H4 (cell line): ENCODE measurements at places on chromosomes 16 and 17.

DNA sequence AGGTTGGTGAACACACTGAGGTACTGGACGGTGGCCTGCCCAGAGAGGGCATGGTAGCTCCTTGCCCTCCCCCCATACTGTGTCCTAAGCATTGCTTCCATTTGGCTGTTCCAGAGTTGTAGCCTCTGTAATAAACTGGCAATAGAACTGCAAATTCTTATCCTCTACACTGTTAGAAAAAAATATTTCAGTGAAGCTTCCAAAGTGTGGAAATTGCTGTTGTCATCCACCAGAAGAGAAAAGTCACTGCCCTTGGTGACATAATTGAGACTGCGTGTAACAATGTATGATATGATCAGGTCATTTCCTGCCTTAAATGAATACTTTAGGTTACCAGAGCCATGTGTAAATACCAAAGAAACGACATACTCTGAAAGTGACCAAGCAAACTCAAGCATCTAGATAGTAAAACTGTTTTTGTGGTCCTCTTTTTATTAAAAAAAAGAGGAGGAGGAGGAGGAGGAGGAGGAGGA, 65.9 kb downstream of the CEP95 start:
- peak; percentile 84 for DNase-seq

- DNase-seq, result no peak
Measured at GRCh38 chr17:40515491-40516041, 14.1 kb upstream of the TNS4 start.

DNA sequence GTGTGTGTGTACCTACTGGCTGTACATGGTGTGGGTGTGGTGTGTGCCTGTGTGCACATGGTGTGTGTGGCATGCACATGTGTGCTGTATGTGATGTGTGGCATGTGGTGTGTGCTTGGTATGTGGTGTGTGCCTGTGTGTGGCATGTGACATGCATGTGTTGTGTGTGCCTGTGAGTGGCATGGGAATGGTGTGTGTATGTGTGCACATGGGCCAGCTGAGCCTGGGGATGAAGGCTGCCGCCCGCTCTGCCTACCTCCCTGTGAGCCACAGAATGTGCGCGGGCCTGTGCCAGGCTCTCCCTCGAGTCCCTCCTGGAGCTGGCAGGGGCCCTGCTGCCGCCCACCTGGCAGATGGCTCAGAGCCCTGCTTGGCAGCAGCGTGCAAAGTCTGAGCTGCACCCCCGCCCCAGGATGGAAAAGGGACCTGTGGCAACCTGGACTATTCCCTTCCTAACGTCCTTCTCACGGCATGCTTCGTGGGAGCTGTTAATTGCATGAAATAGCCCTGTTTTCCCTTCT, 9.3 kb downstream of the PRSS27 start:
- DNase-seq, result no peak

GRCh38 chr16:4624827-4625559, 367 bp downstream of the MGRN1 start:
- no peak for DNase-seq

- DNase-seq, result no peak
Measured at GRCh38 chr17:30200106-30200505, 35.4 kb downstream of the SLC6A4 start.

GRCh38 chr17:50533185-50533584, 650 bp downstream of the EPN3 start:
- no peak for DNase-seq

- DNase-seq, result no peak
Measured at GRCh38 chr17:45289301-45290268, 27.2 kb downstream of the MAP3K14 start.

DNA sequence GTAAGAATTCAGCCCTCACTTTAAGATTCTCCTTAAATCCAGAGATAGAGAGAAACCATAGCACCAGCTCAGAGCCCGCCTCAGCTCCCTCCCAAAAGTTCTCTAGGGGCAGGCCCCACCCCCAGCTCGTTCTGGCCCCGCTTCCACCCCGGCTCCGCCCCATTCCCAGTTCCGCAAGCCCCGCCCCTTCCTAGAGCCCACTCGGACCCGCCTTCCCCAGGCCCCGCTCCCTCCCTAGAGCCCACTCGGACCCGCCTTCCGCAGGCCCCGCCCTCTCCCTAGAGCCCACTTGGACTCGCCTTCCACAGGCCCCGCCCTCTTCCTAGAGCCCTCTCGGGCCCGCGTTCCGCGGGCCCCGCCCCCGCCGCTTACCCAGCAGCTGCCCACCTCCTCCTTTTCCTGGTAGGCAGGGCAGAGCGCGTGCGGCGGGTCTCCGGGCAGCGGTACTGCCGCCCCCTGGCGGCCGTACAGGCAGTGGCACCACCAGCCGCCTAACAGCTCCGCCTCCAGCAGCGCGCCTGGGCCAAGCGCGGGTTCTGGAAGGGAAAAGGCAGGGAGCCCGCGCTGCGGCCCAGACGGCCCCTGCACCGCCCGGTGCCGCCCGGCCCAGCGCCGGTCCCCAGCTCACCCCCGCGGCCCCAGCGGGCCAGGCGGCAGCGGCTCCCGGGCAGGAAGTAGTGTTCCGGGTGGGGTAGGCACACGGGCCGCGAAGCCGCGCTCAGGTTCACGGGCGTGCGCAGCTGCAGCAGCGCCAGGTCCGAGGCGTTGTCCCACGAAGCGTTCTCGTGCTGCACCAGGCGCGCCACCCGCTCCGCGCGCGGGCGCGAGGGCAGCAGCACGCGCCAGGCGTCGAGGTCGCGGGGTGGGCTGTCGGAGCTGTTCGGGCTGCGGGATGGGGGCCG, 6.8 kb upstream of the PRSS8 start:
- peak; percentile 95 for DNase-seq

- no peak for DNase-seq
Measured at GRCh38 chr17:81825841-81826466, 7.1 kb downstream of the MCRIP1 start.

DNA sequence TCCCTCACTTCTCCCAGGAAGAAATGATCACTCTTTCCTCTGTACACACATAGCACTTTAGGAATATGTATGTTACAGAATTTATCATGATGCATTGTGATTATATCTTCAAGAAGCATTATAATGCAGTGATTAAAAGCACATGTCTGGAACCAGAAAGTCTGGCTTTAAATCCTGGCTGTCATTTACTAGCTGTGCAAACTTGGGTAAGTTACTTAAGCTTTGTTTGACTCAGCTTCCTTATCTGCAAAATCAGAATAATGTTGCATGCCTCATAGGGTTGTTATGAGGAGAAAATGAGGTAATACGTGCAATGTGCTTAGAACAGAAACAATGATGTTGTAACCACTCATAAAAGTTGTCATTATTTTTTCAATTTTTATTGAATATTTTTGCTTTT, 156.3 kb upstream of the ZKSCAN2 start:
- no peak for DNase-seq

DNA sequence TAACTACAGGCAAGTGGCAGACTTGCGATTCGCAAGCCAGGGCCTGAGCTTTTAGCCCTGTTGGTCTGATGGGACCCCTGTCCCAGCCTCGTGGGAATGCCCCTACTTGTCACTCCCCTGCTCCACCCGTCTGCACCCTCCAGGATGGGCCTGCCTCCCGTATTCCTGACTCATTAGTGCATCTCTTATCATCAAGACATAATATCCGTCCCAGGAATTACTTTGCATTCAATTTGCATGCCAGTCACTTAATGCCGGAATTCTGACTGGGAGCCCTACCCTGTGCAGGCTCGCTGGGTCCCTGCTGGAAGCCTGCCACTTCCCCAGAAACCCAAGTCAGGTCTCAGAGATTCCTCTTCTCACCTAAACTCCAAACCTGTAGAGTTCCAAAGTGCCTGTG, 3.3 kb downstream of the PRSS53 start:
- DNase-seq, result no peak

DNA sequence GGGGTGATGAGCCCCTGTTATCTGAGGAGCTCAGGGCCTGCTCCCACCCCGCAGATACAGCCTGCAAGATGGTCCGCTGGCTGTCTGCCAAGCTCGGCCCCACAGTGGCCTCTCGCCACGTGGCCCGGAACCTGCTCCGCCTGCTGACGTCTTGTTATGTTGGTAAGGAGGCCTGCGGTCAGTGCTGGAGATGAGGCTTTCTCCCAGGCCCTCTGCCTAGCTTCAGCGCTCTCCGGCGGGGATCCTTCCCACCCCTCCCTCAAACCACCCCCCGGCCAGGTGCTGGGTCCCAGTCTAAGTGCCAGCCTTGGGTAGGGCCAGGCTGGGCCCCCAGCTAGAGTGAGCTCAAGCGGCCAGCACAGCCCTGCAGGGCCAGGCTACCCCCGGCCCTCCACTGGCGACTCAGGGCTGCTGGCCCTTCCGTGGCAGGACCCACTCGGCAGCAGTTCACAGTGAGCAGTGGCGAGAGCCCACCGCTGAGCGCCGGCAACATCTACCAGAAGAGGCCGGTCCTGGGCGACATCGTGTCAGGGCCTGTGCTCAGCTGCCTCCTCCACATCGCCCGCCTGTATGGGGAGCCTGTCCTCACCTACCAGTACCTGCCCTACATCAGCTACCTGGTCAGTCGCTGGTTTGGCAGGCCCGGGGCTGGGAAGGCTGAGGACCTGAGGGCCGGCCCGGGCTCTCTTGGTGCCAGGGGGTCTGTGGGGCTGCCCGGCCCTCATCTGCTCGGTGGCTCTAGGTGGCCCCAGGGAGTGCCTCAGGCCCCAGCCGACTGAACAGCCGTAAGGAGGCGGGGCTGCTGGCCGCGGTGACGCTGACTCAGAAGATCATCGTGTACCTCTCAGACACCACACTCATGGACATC, 6.1 kb downstream of the WDR81 start:
- peak; percentile 50 for DNase-seq

- DNase-seq, result no peak
Measured at GRCh38 chr17:17749921-17750320, 68.7 kb downstream of the RAI1 start.

- no peak for DNase-seq
Measured at GRCh38 chr16:67000384-67001351, 12.3 kb downstream of the CES4A start.

DNA sequence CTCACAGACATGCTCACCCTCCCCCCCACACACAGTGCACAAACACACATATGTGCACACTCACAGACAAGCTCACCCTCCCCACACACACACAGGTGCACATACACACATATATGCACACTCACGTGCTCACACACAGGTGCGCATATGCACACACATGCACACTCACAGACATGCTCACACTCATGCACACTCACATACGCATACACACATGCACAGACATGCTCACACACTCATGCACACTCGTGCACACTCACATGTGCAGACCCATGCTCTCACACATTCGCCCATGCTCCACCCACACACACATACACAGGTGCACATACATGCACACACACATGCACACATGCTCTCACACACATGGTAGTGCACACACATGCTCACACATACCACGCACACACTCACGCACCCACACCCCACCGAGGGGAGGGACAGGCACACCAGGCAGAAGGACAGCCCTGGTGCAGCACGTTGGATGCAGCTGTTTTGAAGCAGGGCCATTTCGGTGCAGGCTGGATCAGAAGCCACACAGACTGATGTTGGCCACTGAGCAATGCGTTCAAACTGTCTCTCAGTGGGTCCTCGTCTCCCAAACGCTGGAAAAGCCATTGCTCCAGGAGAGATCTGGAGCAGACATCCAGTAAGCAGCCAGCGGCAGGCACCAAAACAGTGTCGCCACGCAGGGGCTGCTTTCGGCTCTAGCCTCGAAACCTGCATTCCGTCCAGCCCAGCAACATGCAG, 86.2 kb upstream of the ZNF469 start:
- no peak for DNase-seq

DNA sequence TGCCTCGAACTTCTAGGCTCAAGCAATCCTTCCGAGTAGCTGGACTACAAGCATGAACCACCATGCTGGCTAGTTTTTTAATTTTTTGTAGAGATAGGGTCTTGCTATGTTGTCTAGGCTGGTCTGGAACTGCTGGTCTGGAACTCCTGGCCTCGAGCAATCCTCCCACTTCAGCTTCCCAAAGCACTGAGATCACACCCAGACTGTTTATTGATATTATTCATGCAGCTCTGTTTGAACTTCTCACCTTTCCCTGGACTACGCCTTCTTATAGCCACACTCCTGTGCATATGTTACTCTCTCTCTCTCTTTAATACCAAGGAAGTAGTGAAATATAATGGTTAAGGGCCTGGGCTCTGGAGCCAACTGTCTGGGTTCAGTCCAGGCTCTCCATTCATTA, 4.6 kb downstream of the COG7 start:
- no peak for DNase-seq

DNA sequence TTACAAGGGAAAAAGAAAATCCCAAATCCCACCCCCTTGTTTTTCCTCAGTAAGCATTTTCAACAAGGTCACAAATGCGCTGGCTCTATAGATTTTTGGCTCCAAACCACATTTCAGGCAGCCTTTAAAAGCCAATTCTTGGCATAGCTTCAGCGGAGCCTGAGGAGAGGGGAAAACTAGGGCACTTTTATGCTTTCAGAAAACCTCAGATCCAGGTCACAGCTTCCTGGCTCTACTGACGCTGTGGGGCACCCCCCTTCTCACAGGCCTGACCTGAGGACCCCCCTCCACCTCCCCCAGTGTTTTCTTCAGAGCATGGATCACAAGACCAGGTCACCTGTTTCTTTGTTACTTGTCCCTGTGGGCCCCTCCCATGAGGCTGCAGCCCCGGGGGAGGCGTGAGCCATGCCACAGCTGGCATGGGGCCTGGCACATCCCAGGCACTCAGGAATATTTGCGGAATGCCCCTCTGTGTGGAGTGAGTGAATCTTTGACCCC, 30.1 kb upstream of the MTSS2 start:
- peak; percentile 53 for DNase-seq

GRCh38 chr16:75860326-75861053, 134.2 kb upstream of the CPHXL start:
- DNase-seq, result peak; percentile 23

DNA sequence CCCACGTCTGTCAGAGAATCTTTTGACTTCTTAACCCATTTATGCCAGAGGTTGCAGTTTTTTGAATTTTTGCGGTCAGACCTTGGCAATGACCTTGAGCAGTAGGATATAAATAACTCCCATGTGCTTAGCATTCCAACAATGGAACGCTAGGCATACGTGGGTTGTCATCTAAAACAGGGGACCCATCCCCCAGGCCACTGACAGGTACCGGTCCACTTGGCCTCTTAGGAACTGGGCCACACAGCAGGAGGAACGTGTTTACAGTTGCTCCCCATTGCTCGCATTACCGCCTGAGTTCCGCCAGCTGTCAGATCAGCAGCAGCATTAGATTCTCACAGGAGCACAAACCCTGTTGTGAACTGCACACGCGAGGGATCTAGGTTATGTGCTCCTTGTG, 76.8 kb upstream of the LGALS9 start:
- no peak for DNase-seq

DNA sequence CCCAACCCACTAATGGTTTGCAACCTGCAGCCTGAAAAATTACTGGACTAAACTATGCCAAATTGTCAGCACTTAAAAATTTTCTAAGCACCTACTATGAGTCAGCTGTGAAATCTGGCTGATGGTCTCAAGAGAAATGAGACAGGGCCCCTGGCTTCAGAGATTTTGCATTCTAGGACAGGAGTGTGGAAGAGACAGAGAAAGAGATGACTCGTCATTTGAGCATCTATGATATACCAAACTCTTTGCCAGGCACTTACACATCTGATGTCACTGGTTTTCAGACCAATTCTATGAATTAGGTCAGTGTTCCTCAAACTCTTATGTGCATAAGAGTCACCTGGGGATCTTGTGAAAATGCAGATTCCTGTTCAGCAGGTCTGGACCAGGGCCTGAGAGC, 44.4 kb downstream of the CLEC19A start:
- no peak for DNase-seq
